ENCODE measurements at places on chromosomes 12 and 14.

- DNase-seq = no peak
These were observed 136.4 kb downstream of the CEP128 start for GRCh38 chr14:80805136-80805535.

GRCh38 chr12:9367828-9368227, 159.6 kb upstream of the PZP start:
- DNase-seq = no peak

DNA sequence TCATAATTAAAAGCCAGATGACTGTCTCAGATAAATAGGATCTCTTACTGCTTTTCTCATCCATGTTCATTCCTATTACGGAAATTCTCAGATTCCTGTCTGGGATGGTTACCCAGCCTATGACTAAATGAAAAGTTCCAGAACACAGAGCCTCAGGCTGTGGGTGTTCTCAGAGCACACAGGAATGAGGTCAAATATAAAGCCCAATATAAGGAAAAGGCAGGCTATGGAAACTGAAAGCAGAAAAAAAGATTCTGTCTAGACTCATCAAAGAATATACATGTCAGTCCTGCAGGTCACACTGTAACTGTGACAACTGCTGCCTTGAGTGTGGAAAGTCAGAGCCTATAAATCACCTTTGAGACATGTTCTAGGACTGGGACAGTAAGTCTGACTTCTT, 64.3 kb downstream of the DCAF5 start:
- DNase-seq = no peak

GRCh38 chr14:88793259-88793625, 489 bp upstream of the EML5 start:
- no peak for DNase-seq

DNA sequence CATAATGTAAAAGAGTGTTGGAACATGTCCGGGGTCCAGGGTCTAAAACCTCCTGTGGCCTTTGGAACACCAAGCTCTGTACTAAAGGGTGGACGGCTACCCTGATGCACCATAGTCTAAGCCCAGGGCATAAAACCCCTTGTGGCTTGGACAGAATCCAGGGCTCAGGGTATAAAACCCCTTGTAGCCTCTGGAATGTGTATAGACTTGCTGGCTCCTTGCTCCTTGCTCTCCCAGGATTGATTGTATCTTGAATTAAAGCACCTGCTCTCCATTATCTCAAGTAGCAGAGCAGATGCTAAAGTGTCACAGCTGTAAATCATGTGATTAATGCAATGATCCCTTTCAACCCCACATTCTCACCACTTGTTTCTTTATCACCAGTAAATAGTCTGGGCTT, 556.5 kb downstream of the LRFN5 start:
- no peak for DNase-seq

- DNase-seq = peak; percentile 91
These were observed 50.4 kb downstream of the CHGA start for GRCh38 chr14:92973261-92973797.

GRCh38 chr12:104669089-104669721, 212.5 kb downstream of the CHST11 start:
- DNase-seq = no peak

GRCh38 chr14:105877645-105878044, 351.3 kb downstream of the TMEM121 start:
- DNase-seq = no peak

- no peak for DNase-seq
These were observed 890 bp downstream of the SPTLC2 start for GRCh38 chr14:77615361-77616132.

GRCh38 chr14:38405851-38406635, 150.2 kb upstream of the CLEC14A start:
- no peak for DNase-seq
